ENCODE measurements at places on chromosomes 16 and 17. TPM values are rescaled to one million over a fixed set of nuclear protein-coding genes. Genes with fewer than 3 reads are reported as not detected.

The TLCD2 gene
- total RNA-seq: 1.2 TPM

The PLLP gene
- 42.2 TPM for total RNA-seq

The CCDC200 gene
- total RNA-seq: not detected

The ST6GALNAC1 gene
- total RNA-seq: 3.2 TPM

The PLD6 gene
- total RNA-seq: 9.1 TPM

The ARHGAP23 gene
- total RNA-seq: 96.9 TPM

The MYH8 gene
- total RNA-seq: not detected

The CSH1 gene
- total RNA-seq: not detected

The TSPAN10 gene
- 1.3 TPM for total RNA-seq

The SLC6A2 gene
- not detected for total RNA-seq

The SLC16A6 gene
- total RNA-seq: 6.3 TPM

The AANAT gene
- total RNA-seq: not detected

The ITGAL gene
- total RNA-seq: 3.0 TPM

The CMTM2 gene
- total RNA-seq: not detected

The ZACN gene
- total RNA-seq: not detected

The MYO15B gene
- total RNA-seq: 108 TPM
